Germinal center (tissue), 1 donor: ENCODE measurements at places on chromosomes 7 and 10.
A peak's percentile ranks its signal among the peaks of the same experiment; 100 is the strongest.

- no peak for DNase-seq
Observed at GRCh38 chr10:125911990-125912389, 15.6 kb downstream of the FANK1 start.

DNA sequence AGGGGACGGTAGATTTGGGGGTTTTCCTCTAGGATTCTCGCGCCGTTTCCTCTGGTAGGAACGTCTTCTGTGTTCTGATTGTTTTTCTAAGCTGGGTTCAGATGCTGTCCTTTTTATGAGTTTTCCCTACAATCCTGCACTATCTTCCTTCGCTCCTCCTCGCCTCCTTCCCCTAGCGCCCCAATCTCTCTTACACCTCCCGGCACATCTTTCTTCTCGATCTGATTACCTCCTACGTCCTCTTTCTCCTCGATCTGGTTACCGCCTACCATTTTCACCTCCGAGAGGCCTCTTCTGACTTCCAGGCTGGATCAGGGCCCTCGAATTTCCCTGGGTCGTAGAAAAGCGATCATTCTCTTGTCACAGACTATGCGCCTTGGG lies 413 bp downstream of the BUD31 start:
- DNase-seq, result no peak

DNA sequence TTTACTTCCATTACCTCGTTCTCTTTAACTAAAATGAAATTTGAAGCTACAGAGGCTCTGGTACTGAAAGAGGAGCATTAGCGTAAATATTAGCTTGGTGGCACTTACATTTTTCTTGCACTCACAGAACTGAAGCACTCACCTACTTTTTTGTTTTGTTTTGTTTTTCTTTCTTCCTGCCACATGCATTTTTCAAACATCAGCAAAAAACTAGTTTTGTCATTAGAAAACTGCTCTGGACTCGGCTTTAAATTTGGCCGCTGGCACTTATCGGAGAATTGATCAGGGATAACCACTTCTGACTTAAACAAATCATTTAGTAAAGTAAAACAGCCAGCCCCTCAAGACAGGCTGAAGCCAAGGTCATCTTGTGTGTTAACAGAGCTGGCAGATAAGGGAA lies 216.3 kb downstream of the SFMBT2 start:
- no peak for DNase-seq

GRCh38 chr10:23099816-23100215 lies 4.4 kb downstream of the MSRB2 start:
- DNase-seq, result no peak

DNA sequence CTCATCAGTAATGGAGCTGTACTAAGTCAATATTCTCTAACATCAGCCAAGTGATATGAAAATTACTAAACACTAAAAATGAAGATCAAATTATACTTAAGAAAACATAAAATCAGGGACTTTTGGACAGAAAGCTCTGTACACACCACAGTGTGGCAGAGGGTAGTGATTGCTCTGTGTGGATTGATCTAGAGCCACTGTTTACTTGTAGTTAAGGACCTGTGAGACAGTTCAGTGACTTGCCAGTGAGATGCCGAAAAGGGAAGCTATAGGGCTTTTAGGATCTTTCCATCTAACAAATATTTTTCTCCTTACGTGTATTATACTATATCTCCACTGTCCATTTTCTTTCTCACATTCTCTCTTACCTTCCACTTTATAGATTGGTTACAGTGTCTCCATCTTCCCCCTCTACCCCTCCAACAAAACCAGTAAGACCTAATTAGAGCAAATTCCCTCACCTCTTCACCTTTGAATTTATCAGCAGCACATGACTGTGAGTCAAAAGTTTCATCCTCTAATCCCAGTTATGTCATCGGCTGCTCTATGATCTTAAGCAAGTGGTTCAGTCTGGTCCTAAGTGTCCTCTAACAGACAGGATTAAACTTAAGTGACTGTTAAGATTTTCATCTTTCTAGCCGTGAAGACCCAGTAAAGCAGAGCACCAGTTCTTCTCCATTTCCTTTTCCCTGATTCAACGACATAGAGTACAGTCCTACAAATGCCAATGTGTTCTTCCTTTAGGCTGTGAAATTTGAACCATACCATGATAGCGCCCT lies 6.9 kb downstream of the PIK3CG start:
- no peak for DNase-seq

GRCh38 chr7:4025694-4026615 lies 656.1 kb upstream of the FOXK1 start:
- no peak for DNase-seq

- no peak for DNase-seq
Observed at GRCh38 chr7:55366461-55367070, 1.4 kb downstream of the LANCL2 start.

DNA sequence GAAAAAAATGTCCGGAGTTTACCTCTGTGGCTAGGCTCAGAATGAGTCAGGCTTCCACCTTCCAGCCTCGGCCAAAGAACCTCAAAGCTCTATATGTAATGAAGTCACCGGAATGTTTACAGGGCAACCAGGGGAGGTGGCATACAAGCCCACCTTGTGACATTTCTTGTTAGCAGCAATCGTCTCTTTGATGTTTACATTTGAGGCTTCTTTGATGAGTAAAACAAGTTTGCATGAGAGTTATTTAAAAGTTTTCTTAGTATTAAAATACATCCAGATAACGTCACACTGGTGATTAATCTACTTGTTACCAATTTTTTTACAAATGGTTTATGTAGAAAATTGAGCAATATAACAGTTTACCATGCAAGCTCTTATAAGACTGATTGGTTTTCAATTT lies 133.1 kb upstream of the ADAM12 start:
- DNase-seq, result no peak

- no peak for DNase-seq
Observed at GRCh38 chr7:139479620-139480019, 3.9 kb downstream of the KLRG2 start.

GRCh38 chr10:75744261-75744660 lies 312.8 kb downstream of the LRMDA start:
- no peak for DNase-seq

DNA sequence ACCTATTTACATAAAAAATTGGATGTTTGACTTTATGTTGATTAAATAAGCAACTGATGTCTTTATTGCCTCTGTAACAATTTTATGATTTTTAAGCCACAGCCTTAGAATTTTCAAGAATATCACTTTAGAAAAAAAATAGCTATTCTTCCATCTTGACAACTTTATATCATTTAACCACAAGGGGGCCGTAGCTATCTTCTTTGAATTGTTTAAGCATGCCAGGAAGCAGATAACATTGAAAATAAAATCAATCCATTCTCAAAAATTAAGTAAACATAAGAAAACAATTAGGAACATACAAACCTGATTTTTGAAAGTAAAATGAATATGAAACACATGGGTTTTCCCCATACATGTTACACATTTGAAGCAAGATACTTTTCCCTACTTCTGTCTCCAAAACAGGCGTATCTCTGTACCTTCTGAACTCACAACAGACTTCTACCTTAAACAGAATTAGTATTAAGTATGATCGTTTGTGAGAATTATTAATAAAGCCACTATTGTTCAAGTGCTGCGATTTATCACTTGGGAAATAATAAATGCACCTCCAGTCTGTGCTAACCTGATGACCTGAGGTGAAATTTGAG lies 209.0 kb downstream of the CACNA2D1 start:
- no peak for DNase-seq

DNA sequence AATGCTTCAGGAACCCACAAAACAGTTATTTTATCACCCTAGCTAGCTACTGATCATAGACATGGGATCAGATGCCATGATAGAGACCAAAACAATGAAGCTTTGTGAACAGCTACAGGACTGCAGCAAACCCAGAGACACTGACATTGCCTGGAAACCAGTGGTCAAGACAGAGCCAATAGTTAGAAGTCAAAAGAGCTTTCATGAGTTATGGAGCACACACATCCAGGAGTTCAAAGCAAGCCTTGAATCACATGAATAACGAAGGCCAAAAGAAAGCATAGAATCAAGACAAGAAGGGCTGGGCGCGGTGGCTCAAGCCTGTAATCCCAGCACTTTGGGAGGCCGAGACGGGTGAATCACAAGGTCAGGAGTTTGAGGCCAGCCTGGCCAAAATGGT lies 34.5 kb upstream of the GSAP start:
- DNase-seq, result no peak

- no peak for DNase-seq
Observed at GRCh38 chr10:128466831-128467371, 340.7 kb upstream of the MKI67 start.

GRCh38 chr7:122942059-122942458 lies 53.4 kb downstream of the TAS2R16 start:
- no peak for DNase-seq

GRCh38 chr7:140342727-140343514 lies 55.4 kb downstream of the SLC37A3 start:
- DNase-seq, result peak; percentile 38

- no peak for DNase-seq
Observed at GRCh38 chr10:127068485-127068884, 127.9 kb downstream of the INSYN2A start.

GRCh38 chr10:121608469-121609190 lies 10.4 kb upstream of the FGFR2 start:
- peak; percentile 66 for DNase-seq

DNA sequence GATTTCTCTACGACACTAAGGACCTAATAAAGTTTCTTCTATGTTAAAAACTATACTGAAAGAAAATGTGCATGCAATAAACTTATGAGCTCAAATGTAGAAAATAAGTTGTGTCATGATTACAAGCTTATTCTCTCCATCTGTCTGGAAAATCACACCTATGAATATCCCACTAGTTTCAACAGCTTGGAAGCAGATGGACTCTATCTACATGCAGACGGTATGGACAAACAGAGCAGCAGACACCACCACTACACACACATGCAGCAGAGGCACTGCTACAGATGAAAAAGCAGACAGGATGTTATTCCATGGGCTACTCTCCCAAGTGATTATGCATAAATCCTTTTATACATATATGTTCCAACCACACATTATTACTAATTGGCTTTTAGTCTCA lies 123.4 kb upstream of the TARP start:
- no peak for DNase-seq

DNA sequence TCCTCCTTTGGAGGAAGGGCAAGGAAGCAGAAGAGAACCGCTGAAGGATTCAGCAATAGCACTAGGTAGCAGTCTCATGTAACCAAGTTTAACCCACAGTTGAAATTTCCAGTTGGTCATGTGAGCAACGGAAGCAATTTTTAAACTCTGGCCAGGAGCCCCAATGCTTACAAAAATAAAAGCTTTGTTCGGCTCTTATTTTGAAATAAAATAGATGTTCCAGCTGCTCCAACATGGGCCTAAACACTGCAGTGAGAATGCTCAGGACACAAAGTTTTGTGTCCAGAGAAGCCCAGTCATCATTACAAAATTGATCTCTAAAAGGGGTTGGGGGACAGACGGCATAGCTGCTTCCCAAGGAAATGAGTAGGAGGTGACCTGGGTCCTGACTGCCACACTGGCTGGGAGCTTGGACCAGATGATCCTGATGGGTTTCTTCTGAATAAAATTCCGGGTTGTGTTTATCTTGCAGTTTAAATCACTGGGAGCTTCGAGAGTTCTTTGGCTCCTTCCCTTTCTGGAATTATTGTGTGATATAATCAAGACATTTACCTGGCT lies 452 bp upstream of the TMEM140 start:
- DNase-seq, result no peak

GRCh38 chr10:123967626-123968243 lies 76.1 kb upstream of the CPXM2 start:
- peak; percentile 74 for DNase-seq

DNA sequence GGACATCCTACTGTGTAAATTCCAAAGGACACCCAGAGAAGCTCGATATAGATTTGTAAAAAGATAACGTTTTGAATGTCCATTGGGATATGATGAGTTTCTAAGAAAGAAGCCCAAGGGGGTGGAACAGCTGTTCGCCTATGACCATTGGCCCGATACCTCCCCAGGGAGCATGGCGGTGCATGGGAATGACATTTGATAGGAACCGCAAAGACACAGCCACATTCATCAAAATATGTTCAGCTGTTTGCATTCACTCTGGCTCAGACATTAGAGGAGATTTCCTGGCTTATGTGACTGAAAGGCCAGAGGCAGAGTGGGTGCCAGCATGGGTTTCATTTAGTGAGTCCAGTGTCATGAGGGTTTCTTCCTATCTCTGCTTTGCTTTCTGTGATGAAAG lies 56.0 kb upstream of the BAIAP2L1 start:
- DNase-seq, result no peak

DNA sequence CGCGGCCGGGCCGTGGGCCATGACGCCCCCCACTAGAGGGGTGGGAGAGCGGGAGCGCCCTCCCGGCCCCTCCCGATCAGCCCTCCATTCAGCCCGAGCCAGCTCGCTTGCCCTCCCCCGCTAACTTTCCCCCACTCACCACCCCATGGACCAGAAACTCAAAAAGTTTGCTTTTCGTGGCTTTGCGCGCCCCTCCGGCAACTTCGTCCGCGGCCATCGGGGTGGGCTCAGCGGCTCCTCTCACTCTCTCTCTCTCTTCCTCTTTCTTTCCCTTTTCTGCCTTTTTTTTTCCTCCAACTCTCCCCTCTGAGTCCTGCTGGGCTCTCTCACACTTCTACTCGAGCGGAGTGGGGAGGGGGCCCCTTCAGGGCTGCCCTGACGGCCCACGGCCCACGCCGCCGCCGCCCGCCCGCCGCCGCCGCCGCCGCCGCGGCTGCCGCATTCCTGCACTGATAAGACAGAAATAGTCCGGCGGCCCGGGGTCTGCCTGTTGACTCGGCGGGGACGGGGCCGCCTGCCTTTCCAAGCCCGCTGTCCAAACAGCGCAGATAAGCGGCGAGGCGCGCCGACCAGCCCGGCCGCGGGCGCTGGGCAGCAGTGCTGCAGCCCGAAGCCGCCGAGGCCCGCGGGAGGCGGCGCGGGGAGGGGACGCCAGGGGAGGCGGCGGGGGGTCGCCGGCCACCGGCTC lies at the start of gene SMARCD3:
TSS of gene SMARCD3 (minus strand) at position 349 of the 688 bp plus-strand sequence. CDS start at position 217, 132 bp downstream.
- no peak for DNase-seq

- DNase-seq, result no peak
Observed at GRCh38 chr7:31100445-31100844, 48.3 kb downstream of the ADCYAP1R1 start.
